ENCODE measurements at places on chromosomes 6 and 20.

DNA sequence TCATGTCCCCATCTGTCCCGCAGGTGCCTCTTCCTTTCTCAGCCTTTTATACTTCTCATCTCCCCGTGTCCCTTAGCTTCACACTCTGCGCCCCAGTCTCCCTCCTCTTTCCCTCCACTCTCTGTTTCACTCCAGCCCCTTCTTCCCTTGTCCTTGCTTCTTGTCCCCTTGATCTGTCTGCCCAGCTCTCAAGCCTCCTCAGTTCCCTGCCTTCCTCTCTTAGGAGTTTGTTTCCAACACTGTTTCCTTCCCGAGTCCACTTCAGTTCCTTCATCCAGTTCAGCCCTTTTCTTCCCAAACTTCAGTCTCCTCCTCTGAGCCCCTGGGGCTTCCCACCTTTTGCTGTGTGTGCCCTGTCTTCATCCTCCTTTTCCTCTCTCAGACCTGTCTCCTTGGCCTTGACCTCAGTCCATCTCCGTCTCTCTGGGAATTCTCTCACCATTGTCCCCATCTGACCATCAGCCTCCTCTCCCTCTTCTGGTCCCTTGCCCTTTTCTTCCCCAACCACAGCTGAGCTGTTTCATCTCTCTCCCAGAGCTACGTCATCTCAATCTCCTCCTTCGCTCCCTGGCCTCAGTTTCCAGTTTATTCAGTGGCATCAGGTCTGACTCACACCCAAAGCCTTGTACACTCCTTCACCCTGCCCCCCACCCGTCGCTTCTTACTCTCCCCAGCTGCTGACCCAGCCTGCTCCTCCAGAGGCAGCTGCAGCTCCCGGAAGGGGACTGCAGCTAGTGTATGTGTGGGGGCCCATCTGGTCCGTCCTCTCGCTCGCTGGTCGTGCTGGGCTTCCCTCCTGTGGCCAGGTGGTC is 2.7 kb upstream of the DDR1 start:
- DNase-seq: peak; percentile 50

GRCh38 chr6:21381331-21381963 is 212.1 kb upstream of the SOX4 start:
- DNase-seq: peak; percentile 76

GRCh38 chr6:75694406-75694805 is 54.6 kb upstream of the MYO6 start:
- peak; percentile 31 for DNase-seq

GRCh38 chr6:23910420-23910819 is 215.6 kb upstream of the NRSN1 start:
- DNase-seq: no peak

- DNase-seq: no peak
Measured at GRCh38 chr6:116983375-116983774, 106.3 kb downstream of the RFX6 start.

DNA sequence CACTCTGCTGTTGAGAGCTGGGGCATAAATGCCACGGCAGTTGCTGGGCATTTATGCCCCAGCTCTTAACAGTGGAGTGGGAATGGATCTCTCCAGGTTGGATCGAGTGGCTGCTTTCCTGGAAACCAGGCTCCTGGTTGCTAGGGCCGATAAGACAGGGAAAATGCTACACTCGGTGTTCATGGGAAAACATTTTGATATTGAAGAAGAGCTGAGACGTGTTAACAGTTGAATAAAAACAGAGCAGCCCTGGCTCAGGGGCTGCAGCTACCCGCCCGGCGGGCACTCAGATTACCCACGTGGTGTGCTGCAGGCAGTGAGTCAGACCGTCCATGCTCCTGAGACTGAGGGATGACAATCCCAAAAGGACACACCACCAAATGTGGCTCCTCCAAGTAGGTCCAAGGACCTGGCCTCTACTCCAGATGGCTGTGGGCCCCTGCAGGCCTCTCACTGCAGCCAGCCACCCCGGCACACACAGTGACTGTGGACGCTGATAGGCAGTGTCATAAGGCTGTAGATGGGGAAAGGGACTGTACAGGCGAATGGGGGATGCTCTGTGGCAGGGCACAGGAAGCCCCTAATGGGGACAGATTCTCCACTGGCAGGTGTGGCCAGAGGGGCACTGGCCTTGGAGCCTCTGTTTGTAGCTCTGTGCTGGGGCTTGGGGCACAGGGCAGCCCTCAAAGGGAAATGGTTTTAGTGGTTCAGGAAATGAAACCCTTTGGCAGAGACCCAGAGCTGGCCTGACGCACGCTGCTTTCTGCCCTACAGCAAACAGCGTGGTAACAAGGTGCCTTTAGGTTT is 237.8 kb downstream of the LY86 start:
- peak; percentile 35 for DNase-seq

GRCh38 chr20:25243416-25243979 is 4.4 kb upstream of the PYGB start:
- no peak for DNase-seq

DNA sequence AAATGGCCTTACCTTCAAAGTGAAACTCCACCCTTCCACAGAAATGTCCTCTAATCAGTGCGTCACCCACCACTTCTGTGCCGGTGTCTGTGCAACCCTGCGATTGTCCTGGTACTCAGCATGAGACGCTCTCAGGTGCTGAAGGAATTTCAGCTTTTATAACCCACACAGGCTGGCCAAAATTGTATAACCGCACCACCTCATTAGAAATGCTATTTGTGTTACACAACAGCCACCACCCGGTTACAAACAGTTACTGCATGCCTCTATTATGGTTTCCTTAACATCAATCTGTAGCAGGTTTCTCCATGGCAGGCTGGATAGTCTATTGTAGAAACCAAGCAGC is 51.5 kb downstream of the SLC23A2 start:
- DNase-seq: peak; percentile 40

GRCh38 chr6:113182370-113183141 is 674.6 kb upstream of the MARCKS start:
- DNase-seq: peak; percentile 86
